ENCODE measurements at places on chromosomes 4 and X.
A peak's percentile ranks its signal among the peaks of the same experiment; 100 is the strongest.

DNA sequence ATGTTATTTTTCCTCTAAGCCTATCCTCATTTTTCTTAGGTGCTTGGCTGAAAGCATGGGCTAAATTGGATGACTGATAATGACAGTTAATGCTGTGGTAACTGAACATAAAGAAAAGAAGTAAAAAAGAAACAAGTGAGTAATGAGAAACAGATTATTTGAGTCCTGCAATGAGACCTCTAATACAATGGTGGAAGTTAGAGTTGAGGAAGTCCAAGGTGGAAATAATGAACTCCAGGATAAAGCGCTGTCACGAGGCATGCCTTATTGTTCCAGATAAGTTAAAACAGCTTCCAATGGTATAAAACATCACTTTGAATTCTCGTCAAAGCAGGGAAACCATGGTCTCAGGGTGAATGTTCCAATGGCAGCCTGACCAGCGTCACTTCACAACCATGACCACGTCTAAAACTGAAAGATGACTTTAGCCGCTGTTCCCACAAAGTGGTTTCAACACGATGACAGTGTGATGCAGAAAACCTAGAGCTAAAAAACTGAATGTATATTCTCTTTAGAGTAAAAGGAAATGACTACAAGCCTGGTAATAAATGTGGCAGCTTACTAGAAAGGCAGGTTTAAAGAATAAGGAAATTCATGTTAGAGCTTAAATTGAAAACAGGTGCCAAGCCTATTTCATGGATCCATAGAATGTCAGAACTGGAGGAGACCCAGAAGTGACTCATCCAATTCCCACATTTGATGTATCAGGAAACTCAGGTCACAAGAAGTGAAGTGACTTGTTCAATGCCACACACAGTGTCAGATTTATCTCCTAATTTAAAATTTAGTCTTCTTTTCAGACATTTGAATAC is 202.6 kb upstream of the GYPA start:
- no peaks in the 10 kb centered on the region for H3K4me1 ChIP-seq
- no peaks in the 10 kb centered on the region for H3K27me3 ChIP-seq
- H3K36me3 ChIP-seq, result no peaks in the 10 kb centered on the region

GRCh38 chr4:182827954-182828353 is 89.2 kb downstream of the DCTD start:
- H3K36me3 ChIP-seq, result peaks cover 3% of the 10 kb centered on the region
- peaks cover 5% of the 10 kb centered on the region for H3K4me1 ChIP-seq
- no peak overlapping the region for H3K27ac ChIP-seq
- peaks cover 50% of the 10 kb centered on the region for H3K27me3 ChIP-seq
- H3K4me3 ChIP-seq, result no peak overlapping the region

- DNase-seq, result no peak
- H3K27ac ChIP-seq, result no peak overlapping the region
- H3K36me3 ChIP-seq, result no peaks in the 10 kb centered on the region
- peak overlapping the region; percentile 36 for H3K4me3 ChIP-seq
- H3K4me1 ChIP-seq, result peaks cover 5% of the 10 kb centered on the region
- peaks cover 55% of the 10 kb centered on the region for H3K27me3 ChIP-seq
These were observed 448 bp downstream of the TLL1 start for GRCh38 chr4:165873298-165874071.

DNA sequence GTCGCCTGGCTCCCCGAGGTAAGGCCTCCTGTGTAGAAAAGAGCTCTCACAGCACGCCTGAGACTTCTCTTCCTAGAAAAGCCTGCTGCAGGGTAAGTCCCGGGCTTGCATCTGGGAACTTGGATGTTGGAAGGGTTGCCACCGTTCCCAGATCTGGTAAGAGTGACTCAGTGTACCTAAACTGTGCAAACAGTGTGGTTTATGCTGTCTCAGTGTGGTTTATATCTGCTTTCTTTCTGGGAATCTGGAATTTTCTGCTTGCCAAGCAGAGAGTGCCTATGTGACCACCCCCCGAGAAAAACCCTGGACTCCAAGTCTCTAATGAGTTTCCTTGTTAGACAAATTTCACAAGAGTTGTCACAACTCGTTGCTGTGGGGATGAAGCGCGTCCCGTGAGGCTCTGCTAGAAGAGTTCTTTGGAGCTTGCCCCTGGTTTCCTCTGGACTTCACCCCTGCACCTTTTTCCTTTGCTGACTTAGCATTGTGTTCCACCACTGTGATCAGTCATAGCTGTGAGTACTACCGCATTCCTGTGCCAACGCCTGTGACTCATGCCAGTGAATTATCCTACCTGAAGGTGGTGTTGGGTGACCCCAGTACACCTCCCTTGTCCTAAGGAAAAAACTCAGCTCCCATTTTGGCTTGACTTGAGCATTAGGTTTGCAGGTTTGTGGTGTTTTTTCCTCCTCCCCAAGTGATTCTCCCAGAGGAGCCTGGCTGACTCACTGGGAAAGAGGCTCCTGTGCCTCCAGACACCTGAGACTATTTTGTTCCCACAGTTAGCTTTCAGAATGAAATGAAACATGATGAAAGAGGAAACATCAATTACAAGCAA is 14.5 kb downstream of the SLC2A9 start:
- peaks cover 3% of the 10 kb centered on the region for H3K4me1 ChIP-seq
- H3K4me3 ChIP-seq, result no peak overlapping the region
- H3K27ac ChIP-seq, result no peak overlapping the region
- H3K36me3 ChIP-seq, result no peaks in the 10 kb centered on the region
- no peak for DNase-seq

DNA sequence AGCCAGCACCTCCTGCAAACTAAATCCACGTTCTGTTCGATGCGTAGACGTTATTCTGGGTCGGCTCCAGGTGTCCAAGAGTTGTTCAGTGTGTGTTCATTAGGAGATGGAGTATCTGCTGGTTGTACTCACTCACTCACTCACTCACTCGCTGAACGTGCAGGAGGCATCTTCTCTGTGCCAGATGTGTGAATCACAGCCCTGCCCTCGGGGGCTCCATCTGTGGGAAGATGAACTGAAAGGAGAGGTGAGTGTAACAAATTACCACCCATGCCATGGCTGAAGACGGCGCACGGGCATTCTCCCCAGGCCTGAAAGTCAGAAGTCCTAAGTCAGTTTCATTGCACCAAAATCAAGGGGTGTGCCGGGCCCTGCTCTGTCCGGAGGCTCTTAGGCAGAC is 16.1 kb downstream of the NSG1 start:
- no peak overlapping the region for H3K27ac ChIP-seq
- no peak overlapping the region for H3K4me3 ChIP-seq
- no peak for DNase-seq
- H3K4me1 ChIP-seq, result peaks cover 11% of the 10 kb centered on the region
- H3K36me3 ChIP-seq, result peaks cover 4% of the 10 kb centered on the region
- no peaks in the 10 kb centered on the region for H3K27me3 ChIP-seq

- H3K36me3 ChIP-seq, result peaks cover 2% of the 10 kb centered on the region
- no peaks in the 10 kb centered on the region for H3K4me1 ChIP-seq
- no peak overlapping the region for H3K27ac ChIP-seq
- no peaks in the 10 kb centered on the region for H3K27me3 ChIP-seq
- no peak overlapping the region for H3K4me3 ChIP-seq
These were observed 59.9 kb upstream of the AP1S2 start for GRCh38 chrX:15914486-15914885.

- no peak overlapping the region for H3K4me3 ChIP-seq
- peaks cover 9% of the 10 kb centered on the region for H3K27me3 ChIP-seq
- no peaks in the 10 kb centered on the region for H3K36me3 ChIP-seq
- no peak overlapping the region for H3K27ac ChIP-seq
- no peak for DNase-seq
These were observed 223.8 kb downstream of the CHIC2 start for GRCh38 chr4:53840643-53841042.

DNA sequence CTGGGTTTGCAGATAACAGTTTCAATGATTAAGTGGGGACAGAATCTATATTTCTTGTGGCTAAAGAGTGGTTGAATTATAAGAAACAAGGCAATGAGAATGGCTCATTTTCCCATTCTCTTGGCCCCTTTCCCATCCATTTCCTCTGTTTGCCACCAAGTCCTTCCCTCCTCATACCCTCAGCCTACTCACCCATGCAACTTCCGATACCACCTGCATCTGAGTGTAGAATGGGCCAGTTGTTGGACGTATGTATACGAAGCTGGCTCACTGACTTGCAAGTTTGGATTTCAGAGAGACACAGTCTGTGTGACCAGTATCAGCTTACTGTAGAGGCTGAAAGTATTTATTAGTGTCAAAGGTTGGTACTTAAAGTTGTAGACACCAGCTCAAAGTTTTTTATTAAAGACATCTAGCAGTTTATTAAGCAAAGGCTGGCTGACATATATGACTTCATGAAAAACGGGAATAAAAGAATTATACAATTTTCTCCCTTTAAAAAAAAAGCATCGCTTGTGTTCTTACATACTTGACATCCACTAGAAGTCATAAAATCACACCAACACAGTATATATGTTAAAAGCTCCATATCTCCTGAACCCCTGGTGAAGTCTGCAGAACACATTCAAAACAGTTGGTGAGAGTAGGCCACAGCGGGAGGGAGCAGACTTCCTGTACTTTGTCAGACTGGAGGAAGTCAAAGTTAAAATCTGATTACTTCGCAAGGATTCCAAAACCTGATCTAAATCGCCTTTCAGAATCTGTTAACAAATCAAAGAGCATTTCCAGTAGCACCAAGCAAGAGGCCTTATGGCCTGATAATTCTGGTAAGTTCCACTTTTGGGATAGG is 22.4 kb upstream of the STIM2 start:
- no peaks in the 10 kb centered on the region for H3K36me3 ChIP-seq
- no peak overlapping the region for H3K27ac ChIP-seq
- H3K27me3 ChIP-seq, result no peaks in the 10 kb centered on the region

DNA sequence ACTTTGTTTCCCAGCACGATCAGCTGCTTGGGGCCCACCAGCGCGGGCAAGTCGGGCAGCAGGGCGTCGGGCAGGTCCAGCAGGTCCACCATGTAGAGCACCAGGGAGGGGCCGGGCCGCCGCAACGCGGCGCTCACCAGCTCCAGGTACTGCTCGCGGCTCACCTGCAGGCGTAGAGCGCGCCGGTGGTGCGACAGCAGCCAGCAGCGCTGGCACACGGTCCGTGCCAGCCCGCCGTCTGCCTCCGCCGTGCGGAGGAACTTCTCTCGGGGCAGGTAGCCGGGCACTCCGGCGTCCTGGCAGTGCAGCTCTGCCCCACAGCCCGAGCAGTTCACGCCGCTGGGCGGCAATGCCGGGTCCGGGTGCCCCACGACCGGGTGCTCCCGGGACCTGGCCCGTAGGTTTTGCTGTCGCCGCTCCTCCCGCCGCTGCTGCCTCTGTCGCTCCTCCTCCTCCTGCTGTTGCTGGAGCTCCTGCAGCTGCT is 527 bp downstream of the NOA1 start:
- peak overlapping the region; percentile 99 for H3K4me3 ChIP-seq
- H3K27me3 ChIP-seq, result no peaks in the 10 kb centered on the region
- peaks cover 8% of the 10 kb centered on the region for H3K36me3 ChIP-seq
- peak; percentile 42 for DNase-seq
- peaks cover 51% of the 10 kb centered on the region for H3K4me1 ChIP-seq
- peak overlapping the region; percentile 99 for H3K27ac ChIP-seq

- no peaks in the 10 kb centered on the region for H3K36me3 ChIP-seq
- no peak for DNase-seq
- peaks cover 17% of the 10 kb centered on the region for H3K27me3 ChIP-seq
- H3K4me3 ChIP-seq, result no peak overlapping the region
- H3K4me1 ChIP-seq, result no peaks in the 10 kb centered on the region
These were observed 139.2 kb downstream of the NWD2 start for GRCh38 chr4:37383579-37384229.

DNA sequence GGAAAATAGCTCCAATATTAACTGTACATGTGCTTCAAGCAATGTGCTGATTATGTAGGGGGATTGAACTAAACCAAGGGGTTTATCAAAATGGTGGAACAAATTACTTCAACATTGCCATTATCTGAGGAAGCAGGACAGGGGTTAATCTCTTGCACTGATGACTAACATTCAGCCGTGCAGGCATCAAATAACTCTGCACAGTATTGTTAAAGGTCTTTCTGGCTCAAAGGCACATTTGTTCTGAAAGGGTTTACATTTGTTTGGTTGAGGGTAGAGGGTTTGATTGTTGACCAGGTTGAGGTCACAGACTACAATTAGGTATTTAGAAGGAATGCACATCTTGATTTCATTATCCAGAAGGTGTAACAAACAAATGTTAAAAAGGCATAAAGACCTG is 32.2 kb upstream of the CCSER1 start:
- H3K27me3 ChIP-seq, result peaks cover 12% of the 10 kb centered on the region
- no peaks in the 10 kb centered on the region for H3K36me3 ChIP-seq
- no peak overlapping the region for H3K27ac ChIP-seq
- H3K4me1 ChIP-seq, result no peaks in the 10 kb centered on the region
- DNase-seq, result no peak

GRCh38 chr4:85598936-85599335 is 124.0 kb downstream of the ARHGAP24 start:
- no peak overlapping the region for H3K27ac ChIP-seq
- no peaks in the 10 kb centered on the region for H3K27me3 ChIP-seq
- no peak overlapping the region for H3K4me3 ChIP-seq
- no peaks in the 10 kb centered on the region for H3K4me1 ChIP-seq

- no peak for DNase-seq
- no peak overlapping the region for H3K4me3 ChIP-seq
- no peaks in the 10 kb centered on the region for H3K27me3 ChIP-seq
- no peak overlapping the region for H3K27ac ChIP-seq
These were observed 1424.9 kb upstream of the PCDH7 start for GRCh38 chr4:29295280-29295679.

- H3K4me3 ChIP-seq, result no peak overlapping the region
- DNase-seq, result no peak
- no peaks in the 10 kb centered on the region for H3K4me1 ChIP-seq
- H3K36me3 ChIP-seq, result no peaks in the 10 kb centered on the region
- no peaks in the 10 kb centered on the region for H3K27me3 ChIP-seq
- no peak overlapping the region for H3K27ac ChIP-seq
These were observed 9.3 kb downstream of the APOO start for GRCh38 chrX:23898412-23898959.

GRCh38 chr4:176084769-176085168 is 19.1 kb downstream of the WDR17 start:
- no peak overlapping the region for H3K4me3 ChIP-seq
- H3K36me3 ChIP-seq, result no peaks in the 10 kb centered on the region
- H3K27me3 ChIP-seq, result peaks cover 2% of the 10 kb centered on the region
- no peak for DNase-seq
- no peaks in the 10 kb centered on the region for H3K4me1 ChIP-seq

- no peaks in the 10 kb centered on the region for H3K36me3 ChIP-seq
- no peak overlapping the region for H3K27ac ChIP-seq
- H3K27me3 ChIP-seq, result peaks cover 5% of the 10 kb centered on the region
- no peak for DNase-seq
These were observed 60.0 kb downstream of the FHIP1A start for GRCh38 chr4:151468715-151469696.

DNA sequence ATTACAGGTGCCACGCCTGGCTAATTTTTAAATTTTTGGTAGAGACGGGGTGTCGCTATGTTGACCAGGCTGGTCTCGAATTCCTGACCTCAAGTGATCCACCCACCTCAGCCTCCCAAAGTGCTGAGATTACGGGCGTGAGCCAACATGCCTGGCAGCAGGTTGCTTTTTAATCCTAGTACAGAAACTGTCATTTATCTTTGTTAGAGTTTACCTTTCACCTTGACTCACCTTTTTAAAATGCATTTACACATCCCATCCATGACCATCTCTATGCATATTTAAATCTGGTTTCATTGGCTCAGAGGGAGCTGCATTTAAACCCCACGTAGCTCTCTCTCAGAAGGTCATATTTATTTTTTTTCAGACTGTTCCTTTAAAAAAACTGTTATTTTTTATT is 31.9 kb downstream of the SLC16A2 start:
- H3K4me3 ChIP-seq, result no peak overlapping the region
- no peak for DNase-seq
- H3K36me3 ChIP-seq, result no peaks in the 10 kb centered on the region
- H3K27ac ChIP-seq, result no peak overlapping the region
- no peaks in the 10 kb centered on the region for H3K27me3 ChIP-seq

- H3K4me1 ChIP-seq, result no peaks in the 10 kb centered on the region
- DNase-seq, result no peak
- H3K36me3 ChIP-seq, result no peaks in the 10 kb centered on the region
- H3K27me3 ChIP-seq, result no peaks in the 10 kb centered on the region
These were observed 46.0 kb downstream of the USP38 start for GRCh38 chr4:143230683-143231082.
